ENCODE measurements at places on chromosomes 13 and 19. TPM values are rescaled to one million over a fixed set of nuclear protein-coding genes. Genes with fewer than 3 reads are reported as not detected.

EVI5L gene
- 20.4 TPM for total RNA-seq

- DNase-seq: no peak
Measured at GRCh38 chr19:49067554-49067953, 2.9 kb upstream of the NTF4 start.

DNA sequence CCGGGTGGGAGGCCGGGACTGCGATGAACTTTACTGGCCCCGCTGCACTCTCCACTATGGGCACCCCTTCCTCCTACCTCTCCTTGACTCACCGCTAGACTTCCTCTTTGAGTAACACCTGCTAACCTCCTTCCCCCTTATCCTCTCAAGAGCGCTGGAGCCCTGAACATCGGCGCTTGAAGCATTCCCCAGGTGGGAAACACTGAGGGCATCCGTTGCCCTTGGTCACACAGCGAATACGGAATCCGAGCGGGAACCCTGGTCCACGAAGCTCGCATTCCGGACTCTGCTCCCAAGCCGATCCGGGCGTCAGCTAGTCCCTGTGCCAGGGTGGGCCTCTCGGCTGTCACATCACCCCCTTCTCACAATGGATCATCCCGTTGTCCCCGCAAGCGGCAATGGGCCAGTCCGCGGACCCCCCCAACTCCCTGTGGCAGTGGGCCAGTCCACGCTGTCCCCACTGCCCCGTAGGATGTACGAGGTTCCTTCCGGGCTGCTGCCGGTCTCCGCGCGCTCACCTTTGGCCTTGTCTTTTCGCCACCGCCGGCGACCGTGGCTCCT, 4.2 kb downstream of the LIPE start:
- DNase-seq: peak; percentile 50

TMPRSS9 gene
- total RNA-seq: not detected

FGF21 gene
- total RNA-seq: not detected

FOSB gene
- total RNA-seq: 64.2 TPM

DNA sequence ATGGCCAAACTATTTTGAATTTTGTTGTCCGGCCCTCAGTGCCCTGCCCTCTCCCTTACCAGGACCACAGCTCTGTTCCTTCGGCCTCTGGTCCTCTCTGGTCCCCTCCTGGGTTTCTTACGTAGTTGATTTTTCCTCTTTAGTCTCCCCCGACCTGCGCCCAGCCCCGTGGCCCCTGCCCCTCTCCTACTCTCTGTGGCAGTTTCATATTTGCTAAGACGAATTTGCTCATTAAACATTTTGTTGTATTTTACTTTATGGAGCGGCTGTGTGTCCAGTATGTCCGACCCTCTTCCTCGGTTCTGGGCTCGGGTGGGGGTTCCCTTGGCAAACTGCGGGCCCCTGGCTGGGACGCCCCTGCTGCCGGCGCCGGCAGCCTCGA, 576 bp upstream of the EPN1 start:
- DNase-seq: no peak

BEST2 gene
- total RNA-seq: not detected

- peak; percentile 19 for DNase-seq
Measured at GRCh38 chr19:58218899-58219298, 9.8 kb upstream of the ZNF544 start.

DNA sequence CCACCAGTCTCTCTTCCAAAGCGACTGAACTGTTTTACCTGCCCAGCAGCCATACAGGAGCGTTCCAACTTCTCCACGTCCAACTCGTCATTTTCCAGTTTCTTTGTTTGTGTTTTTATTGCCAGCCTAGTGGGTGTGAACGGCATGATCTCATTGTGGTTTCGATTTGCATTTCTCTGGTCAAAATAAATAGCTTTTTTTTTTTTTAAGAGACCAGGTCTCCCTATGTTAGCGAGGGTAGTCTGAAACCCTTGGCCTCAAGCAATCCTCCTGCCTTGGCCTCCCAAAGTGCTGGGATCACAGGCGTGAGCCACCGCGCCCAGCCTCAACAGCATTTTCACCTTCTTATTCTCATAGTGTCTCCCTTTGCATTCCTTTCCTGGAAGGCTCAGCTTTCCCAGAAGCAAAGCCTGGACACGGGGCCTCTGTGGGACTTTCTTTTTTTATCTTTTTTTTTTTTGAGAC, 4.2 kb upstream of the JSRP1 start:
- no peak for DNase-seq

KIR2DL3 gene
- not detected for total RNA-seq

NXNL1 gene
- not detected for total RNA-seq

DNA sequence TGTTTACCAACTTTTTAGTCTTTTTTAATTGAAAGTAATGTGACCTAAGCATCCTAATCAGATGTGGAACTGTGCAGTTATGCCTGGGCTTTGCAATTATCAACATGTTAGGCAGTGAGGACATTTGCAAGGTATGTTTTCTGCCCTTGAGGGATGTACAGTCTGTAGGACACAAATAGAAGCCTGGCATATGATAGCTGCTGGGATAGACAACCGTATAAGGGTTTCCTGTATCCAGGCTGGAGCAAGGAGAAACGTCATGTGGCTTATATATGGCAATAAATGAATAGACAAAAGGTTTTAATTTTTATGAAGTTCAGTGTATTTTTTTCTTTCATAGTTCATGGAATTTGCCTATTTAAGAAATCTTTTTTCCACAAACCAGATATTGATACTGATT, 2.0 kb upstream of the VPS36 start:
- DNase-seq: no peak

DNA sequence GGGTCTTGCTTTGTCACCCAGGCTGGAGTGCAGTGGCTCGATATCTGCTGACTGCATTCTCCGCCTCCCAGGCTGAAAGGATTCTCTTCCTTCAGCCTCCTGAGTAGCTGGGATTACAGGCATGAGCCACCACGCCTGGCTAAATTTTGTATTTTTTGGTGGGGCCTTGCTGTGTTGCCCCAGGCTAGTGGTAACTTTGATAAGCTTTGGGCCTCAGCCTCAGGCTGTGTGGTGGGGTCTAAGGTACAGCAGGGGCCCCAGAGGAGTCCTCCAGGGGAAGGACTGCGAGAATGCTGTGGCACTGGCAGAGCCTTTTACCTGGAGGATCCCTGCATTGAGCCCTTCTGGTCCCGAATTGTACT, 7.2 kb downstream of the DOT1L start:
- no peak for DNase-seq

- no peak for DNase-seq
Measured at GRCh38 chr13:94263038-94263437, 216.4 kb downstream of the DCT start.

GRCh38 chr19:29485293-29485692, 40.5 kb upstream of the VSTM2B start:
- DNase-seq: no peak

CCDC122 gene
- total RNA-seq: 7.1 TPM

- DNase-seq: no peak
Measured at GRCh38 chr13:51360489-51360888, 21.0 kb downstream of the SERPINE3 start.

DNA sequence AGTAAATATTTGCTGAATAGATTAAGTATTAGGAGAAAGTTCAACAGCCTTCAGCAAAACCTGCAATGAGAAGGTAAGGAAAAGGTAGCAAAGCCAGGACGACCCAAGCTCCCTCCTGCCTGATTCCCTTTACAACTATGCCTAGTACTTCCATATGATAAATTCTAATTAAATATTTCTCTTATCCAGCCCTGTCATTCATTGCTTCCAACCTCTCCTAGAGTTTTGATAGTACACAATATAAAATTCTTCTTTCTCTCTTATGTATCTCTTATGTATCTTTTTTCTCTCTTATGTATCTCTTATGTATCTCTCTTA, 187.2 kb downstream of the DCT start:
- no peak for DNase-seq

GRCh38 chr13:52994051-52994450, 34.6 kb upstream of the OLFM4 start:
- no peak for DNase-seq

DNA sequence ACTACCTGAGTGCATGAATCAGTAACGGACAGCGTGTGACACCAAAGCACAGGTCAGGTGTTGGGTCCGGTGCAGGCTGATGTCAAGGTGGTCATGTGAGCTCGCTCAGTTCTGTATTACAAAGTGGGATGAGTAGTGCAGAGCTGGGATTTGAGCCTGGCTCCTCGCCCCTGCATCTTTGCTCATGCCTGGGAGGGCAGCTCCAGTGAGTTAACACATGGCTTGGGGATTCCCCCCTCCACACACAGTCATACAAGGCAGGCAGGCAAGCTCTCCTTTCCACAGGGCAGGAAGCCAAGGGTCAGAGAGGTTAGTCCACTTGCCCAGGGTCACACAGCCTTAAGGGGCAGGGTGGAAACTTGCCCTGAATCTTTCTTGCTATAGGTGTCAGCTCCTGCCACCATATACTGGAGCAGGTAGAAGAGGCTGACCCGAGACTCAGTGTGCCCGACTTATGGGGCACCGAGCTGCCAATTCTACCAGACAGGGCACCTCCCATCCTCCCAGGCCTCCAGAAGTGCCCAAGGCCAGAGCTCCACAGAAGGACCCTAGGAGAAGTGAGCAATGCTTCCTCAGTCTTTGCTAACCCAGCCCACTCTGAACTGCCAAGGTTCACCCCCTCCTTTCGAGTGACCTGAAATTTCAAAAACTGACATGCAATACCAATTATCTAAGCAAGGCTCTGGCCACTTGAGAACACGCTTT, 35.4 kb downstream of the ZNF787 start:
- no peak for DNase-seq

- DNase-seq: no peak
Measured at GRCh38 chr13:68714292-68714691, 1393.3 kb upstream of the ATXN8OS start.

DNA sequence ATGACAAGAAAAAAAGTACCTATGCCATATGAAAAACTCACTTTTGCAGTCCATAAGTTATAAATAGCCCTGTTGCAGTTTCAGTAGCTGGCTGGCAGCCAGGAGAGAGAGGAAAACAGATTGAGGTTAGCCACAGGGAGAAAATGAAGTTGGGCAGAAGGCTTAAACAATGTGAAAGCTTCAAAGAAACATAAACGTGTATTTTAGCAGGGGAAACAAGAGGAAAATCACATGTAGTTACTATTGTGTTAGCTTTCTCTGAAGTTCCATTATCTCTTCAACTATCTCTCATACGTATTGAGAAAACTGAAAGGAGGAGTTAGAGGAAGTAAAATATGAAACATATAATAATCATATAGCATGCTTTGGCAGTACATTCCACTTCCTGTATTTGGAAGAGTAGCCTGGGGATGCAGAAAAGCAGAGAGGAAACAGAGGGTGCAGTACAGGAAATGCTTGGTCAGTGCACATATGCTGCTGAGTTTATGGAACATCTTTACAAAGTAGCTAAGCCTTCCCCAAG, 1551.1 kb downstream of the EFNB2 start:
- DNase-seq: no peak

- no peak for DNase-seq
Measured at GRCh38 chr13:107192289-107192688, 624.4 kb upstream of the ARGLU1 start.

GRCh38 chr13:80235166-80235966, 105.6 kb downstream of the SPRY2 start:
- DNase-seq: no peak

GRCh38 chr13:112687836-112688559, 1.8 kb upstream of the ATP11A start:
- DNase-seq: no peak

DNA sequence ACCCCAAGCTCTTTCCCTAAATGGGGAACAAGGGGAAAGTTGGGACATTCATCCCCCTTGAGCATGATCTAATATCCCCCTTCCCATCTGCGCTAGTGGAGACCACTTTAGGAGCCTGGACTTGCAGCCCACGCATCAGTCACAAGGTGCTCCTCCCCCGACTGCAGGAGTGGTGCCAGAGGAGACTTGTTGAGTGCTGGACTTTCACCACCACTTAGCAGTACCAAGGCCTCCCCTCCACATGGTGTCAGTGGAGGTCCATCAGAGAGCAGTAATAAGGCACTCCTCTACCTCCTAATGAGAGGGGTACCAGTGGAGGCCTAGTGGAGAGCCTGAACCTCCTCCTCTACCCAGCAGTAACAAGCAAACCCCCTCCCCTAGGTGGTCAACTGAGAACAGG, 22.5 kb downstream of the CAB39L start:
- peak; percentile 21 for DNase-seq

GRCh38 chr13:112643759-112644459, 45.9 kb upstream of the ATP11A start:
- no peak for DNase-seq

DNA sequence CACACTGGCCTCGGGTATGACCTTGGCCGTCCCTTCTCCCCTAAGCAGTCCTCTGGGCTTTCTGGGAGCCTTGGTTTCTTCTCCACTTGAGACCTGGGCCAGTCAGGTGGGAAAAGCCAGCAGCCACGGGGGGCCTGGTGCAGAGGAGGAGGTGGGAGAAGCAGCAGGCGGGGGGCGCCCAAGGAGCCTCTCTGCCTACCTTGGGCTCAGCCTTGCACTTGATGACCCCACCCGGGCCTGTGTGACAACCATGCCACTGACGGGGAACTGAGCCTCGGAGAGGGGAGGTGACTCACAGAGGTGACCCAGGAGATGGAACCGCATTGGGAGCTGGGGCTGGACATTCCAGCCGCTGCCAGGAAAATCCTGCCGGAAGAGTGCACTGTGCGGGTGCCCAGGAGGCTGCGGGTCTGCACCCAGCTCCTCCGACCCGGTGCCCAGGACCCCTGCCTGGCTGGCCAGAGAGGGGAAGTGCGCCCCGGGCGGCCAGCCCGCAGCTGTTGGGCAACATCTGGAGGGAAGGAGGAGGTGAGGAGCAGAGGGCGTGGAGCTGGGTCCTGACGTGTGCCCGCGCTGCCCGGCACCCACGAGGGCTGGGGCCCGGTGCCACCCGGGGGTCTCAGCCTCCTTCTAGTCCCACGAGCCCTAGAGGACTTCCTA, 23.4 kb upstream of the SLC7A10 start:
- DNase-seq: no peak

DNA sequence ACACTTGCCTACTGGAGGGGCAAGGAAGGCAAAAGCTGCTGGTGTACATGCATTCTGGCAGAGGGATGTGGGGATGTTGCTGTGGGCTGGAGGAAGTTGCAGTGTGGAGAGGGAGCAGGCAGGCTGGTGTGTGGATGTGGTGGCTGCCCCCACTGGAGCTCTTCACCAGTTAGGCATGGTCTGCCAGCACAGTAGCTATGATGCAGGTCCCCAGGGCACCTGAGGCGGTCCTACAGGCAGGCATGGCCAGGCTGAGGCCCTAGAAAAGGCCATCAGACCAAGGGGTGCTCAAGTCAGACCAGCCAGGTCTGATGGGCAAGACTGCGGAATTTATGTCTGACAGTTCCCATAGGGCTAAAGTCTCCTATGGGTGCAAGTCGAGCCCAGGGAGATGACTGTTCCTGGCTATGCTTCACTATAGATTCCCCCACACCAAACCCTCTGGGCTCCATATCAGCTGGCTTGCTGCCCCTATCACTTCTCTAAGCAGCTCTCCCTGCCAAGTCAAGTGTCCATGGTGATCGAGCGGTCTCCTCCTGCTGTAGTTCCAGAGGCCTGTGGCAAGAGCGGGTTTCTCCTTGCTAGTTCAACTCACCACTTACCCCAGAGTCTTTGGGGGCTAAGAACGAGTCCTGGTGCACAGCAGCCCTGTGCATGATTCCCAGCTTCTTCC, 473.1 kb downstream of the TDRD3 start:
- DNase-seq: no peak

- DNase-seq: no peak
Measured at GRCh38 chr13:76020421-76020955, 384.4 kb downstream of the LMO7 start.

- no peak for DNase-seq
Measured at GRCh38 chr19:47370045-47370611, 21.0 kb downstream of the DHX34 start.

CGB2 gene
- not detected for total RNA-seq

GRCh38 chr19:17687141-17687856, 855 bp downstream of the UNC13A start:
- DNase-seq: no peak

GRCh38 chr13:48159826-48160225, 64.9 kb upstream of the MED4 start:
- DNase-seq: no peak

Data from endothelial cell (in vitro differentiated cells).